ENCODE measurements at places on chromosomes 5 and 9.

GRCh38 chr9:132114102-132114707 lies 34.5 kb upstream of the MED27 start:
- DNase-seq = peak; percentile 54

- no peak for DNase-seq
Measured at GRCh38 chr5:158451203-158451992, 592.5 kb upstream of the CLINT1 start.

DNA sequence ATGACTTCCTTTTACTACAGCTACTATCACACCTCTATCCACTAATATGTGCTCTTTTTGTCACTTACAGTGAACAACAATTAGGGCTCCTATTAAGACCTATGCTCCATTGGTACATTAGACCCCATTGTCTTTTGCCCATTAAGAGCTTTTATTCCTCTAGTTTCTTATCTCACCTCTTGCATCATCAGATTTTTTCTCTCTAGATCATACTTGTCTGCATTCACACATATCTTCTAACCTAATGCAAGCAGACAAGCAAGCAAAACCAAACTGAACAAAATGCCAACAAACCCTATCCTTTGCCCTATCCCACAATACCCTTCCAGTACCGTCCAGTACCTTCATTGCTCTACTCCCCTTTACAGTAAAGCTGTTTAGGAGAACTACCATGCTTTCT lies 10.1 kb upstream of the RBM27 start:
- no peak for DNase-seq

DNA sequence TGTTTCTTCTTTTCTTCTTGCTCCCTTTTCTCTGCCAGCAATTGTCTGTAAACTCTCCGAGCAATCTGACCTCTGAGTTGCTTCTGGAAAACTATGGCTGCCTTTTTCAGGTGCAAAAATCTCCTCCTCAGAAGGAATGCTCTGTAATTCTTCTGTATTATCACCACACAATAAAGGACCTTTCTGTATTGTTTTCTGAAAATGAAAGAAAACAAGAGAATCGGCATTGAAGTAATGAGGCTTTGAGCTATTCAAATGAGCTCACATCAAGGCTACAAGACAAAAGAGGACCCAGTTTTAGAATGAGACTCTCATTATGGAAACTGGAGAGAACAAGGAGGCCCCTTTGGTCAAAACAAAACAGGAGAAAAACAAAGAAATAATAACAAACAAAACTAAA lies 86.2 kb upstream of the RETREG1 start:
- DNase-seq = no peak

All from LoVo (cell line).